ENCODE measurements at places on chromosomes 3 and 15.

- DNase-seq: no peak
Observed at GRCh38 chr15:92606126-92606835, 49.3 kb downstream of the FAM174B start.

DNA sequence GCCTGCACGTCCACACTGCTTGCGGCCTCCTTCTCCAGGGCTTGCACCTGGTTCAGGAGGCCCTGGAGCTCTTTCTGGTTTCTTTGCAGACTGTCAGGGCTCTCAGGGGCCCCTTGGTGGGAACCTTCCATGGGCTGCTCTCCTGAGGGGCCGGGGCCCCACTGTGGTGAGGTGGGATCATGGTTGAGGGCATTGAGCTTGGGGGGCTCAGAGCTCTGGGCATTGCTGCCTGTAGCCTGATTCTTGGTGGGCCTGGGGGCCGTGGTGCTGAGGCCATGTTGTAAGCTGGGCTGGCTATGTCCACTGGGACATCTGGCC, 7.5 kb downstream of the XIRP1 start:
- no peak for DNase-seq

DNA sequence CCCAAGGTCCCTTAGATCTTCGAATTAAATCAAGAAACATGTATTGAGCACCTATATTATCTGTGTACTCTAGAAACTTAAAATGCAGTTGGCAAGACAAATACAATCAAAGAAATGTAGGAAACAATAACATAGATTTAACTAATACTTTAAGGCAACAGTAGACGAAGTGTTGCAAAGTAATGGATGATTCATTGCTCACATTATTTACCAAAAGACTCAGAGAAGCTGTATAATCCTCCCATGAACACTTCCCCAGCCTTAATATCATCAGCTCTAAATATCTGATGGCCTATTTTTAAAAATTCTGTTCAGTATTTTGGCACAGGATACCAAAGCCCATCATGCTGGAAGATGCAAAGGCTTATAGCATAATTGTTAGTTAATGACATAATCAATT, 272.1 kb upstream of the TTC14 start:
- DNase-seq: no peak

DNA sequence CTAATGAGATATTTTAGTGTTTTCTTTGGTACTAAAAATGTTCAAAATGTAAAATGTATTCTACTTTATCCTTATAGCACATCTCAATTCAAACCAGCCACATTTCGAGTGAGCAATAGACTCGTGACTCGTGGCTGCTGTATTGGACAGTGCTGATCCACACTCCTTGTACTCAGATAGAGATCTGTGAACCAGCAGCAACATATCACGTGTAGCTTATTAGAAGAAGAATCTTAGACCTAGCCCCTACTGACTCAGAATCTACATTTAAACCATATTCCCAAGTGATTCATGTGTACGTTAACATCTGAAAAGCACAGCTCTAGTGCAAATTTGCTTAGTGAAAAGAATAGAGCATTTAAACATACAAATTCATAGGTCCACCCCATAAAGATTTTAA, 130.9 kb downstream of the IL1RAP start:
- no peak for DNase-seq

DNA sequence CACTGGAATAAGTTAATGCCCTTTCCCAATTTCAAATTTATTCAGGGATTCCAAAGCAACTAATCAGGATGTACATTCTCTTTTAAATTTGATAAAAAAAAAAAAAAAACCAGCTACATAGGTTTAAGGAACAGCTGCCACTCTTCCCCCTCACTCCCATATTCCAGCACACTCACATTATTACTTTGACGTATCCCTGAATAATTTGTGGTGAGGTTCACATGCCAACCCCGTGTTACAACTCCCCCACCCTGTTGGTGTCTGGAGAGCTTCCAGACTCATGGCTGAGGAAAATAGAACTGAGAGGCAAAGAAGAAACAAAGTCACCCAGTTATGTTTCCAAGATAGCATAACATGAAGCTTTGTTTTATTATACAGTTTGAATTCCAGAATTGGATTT, 300.5 kb upstream of the MME start:
- DNase-seq: no peak

- no peak for DNase-seq
Observed at GRCh38 chr3:13497386-13497785, 17.3 kb downstream of the HDAC11 start.

DNA sequence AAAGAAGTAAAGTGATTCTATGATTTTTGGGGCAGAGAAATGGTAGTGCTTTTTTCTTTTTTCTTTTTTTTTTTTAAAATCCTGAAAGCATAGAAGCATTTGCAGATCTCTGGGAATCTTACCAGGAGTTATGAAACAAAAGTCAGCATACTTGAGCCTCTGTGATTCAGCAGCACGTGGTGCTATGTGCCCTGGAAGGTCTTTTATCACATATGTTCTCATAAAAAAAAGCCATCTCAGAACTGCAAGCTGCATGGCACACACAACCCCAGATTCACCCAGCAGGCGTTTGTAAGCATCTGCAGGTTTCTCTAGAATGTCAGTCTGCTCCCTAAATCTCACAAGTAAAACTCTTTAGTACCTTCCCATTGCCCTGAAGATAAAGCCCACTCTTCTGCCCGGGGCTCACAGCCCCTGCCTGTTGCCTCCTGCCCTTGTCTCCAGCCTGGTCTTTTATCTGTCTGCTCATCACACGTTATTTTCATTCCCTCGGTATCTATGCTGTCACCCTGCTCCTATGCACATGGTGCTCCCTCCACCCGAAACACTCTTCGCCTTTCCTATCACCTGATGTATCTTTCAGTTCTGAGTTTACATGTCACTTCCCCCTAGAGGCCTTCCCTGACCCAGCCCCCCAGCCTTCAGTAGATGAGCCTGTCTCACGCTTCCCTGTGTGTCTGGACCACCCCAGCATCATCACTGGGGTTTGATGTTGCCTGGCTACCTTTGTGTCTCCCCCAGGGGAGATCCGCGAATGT, 72.4 kb downstream of the CHDH start:
- no peak for DNase-seq

DNA sequence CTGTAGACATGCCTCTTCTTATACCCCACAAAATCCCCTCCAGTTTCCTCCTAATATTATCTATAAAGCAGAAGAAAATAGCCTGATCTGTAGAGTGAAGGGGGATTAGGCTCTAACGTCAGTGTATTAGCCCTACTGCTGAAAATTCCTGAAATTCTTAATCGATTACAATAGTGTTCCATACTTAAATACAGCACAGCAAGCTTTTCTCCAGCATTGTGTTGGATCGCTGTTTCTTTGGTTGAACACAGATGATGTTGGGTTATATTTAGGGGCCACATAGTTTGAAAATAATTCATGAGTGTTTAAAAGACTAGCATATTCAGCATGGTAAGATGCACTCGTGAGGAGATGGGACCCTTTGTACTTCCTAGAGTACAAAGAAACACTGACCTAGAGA, 52.5 kb downstream of the PIAS1 start:
- DNase-seq: no peak

GRCh38 chr3:43794776-43795175, 104.0 kb downstream of the ABHD5 start:
- DNase-seq: no peak

GRCh38 chr3:14740983-14741382, 66.0 kb downstream of the C3orf20 start:
- DNase-seq: no peak

DNA sequence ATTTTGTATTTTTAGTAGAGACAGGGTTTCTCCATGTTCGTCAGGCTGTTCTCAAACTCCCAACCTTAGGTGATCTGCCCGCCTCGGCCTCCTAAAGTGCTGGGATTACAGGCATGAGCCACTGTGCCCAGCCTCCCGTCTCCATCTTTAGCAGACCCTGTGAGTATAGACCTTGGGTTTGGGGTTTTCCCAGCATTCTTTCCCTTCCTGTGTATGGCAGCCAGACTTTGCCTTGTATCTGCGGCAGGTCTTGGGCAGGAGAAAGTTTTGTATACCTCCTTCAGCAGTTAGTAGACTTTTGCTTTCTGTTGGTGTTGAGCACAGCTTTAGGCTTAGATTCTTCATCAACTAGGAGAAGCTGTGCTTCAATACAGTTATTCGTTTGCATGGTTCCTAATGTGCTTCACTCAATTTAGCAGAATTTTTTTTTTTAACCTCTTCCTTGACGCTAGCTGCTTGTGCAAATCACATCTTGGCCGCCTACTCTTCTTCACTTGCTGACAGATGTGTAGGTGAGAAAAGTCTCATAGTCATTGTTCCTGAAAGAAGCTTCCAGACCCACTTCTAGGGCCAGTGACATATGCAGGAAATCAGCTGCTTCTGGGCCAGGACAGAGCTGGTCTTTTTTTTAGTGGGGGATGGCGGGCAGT, 38.4 kb downstream of the MAP2K1 start:
- no peak for DNase-seq

GRCh38 chr15:85589851-85590250, 204.9 kb downstream of the KLHL25 start:
- DNase-seq: no peak

- no peak for DNase-seq
Observed at GRCh38 chr3:99714146-99714545, 75.8 kb downstream of the COL8A1 start.

DNA sequence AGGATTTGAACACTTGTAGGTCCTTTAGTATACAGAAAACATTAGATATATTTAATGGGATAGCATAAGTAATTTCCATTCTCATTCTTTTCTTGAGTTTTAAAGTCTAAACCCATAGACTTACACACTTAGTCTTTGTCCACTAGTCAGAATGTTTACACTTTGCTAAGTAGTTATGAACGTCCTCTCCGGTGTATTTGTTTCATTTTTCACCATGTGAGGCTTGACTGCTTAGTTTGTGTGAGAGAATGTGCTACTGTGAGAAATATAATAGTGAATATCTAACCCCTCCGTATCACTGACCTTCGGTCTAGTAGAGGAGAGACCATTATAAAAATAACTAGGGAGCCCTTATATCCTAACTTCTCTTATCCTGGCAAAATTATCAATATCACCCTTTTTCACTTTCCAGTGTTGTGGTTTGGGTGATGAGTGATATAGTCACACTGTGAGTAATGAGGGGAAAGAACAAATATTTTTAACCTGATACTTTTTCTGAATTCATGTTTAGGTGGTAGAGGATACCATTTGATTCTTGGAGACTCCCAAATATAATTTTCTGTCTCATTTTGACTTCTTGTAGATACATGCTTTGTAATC, 122.4 kb downstream of the UBE2E2 start:
- DNase-seq: no peak

GRCh38 chr3:129602730-129603560, 3.5 kb downstream of the PLXND1 start:
- no peak for DNase-seq

DNA sequence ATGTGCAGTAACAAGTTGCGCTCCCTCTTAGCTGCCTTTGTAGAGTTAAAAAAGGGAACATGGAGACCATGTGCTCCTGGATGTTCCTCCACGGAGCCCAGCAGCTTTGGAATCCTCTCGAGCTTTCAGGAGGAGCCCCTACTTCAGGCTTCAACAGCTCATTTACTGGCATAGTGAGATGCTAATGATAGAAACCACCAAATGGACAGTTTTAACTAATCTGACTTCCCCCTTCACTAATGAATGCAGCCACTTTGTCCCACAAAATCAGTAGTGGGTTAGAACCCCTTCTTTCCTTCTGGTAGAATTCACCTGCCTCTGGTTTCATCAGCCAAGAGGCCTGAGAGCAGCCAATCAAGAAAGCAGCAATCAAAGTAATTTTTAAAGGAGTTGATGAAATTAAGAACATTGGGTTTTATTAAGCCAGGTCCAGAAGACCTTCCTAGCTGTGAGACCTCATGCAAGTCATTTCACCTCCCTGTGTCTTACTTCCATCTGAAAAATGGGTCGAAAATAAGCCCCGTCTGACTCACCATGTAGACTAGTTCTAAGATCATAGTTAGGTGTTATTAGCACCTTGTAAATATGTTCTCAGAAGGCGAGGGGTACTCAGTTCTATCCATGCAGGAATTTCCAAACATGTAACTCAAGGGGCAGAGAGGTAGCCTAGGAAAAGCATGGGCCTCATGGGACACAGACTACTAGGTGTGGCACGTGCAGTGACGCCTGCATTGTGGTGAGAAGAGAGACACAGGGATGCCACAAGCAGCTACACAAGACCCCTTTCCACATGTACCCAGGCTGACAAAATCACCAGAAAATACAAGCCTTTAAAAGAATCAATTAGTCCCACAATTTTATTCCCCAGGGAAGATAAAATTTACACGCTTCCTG, 179.7 kb upstream of the LPP start:
- DNase-seq: no peak

- DNase-seq: no peak
Observed at GRCh38 chr3:42149975-42150374, 58.8 kb downstream of the TRAK1 start.

DNA sequence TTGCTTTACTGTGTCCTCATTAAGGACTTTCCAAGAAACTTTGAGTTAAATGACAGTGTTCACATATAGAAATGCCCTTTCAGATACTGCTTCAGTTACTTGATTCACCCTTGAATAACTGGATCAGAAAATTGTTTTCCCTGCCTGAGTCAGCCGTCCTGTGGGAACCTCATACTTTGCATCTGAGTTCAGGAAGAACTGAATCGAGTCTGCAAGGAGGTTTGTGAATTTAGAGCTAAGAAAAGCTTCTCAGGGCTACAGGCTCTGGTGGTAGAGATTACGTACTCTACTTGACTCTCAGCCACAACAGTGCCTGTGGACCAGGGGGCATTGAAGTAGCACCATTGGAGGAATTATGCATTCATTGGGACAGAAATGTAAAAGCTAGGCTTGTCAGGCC, 252.4 kb upstream of the C2CD4B start:
- no peak for DNase-seq

DNA sequence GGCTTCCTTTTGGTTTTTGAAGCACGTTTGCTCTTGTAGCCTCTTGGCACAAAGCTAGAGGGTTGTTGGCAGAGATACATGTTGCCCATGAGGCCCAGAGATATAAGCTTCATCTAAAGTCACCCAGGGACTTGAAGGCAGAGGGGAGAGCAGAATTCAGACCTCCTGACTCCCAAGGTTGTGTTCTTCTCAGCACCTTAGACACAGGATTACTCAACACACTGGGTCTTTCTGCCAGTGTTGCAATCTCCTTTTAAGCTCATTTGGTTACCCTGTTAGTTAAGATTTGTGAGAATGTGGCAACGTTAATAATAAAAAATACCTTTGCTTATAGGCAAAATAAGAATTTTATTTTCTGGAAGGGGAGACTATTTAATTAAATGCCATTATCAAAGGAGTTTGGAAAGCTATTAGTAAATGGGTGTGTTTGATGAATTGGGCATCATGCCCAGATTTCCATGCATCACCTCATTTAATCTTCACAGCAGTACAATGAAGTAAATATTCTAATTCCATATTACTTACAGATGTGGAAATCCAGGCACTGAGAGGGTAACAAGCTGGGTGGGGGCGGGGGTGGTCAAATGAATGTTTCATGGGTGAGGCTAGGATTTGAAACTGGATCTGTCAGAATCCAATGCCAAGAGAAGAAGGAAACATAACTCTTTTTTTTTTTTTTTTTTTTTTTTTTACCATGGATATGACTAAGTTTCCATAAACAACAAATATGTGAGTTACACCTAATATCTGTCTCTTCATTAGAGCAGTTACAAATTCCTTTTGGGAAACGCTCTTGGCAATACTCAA, 183.3 kb downstream of the NR1D2 start:
- DNase-seq: no peak
